Activated CD4-positive, alpha-beta T cell treated with anti-CD3 and anti-CD28 coated beads, Interleukin-2, Interleukin-6, amounts not matched to agents 100 ng/mL and 50 ng/mL, durations not matched to agents 16 hours and 8 hours (primary cell): ENCODE measurements at places on chromosomes 3 and 15.

DNA sequence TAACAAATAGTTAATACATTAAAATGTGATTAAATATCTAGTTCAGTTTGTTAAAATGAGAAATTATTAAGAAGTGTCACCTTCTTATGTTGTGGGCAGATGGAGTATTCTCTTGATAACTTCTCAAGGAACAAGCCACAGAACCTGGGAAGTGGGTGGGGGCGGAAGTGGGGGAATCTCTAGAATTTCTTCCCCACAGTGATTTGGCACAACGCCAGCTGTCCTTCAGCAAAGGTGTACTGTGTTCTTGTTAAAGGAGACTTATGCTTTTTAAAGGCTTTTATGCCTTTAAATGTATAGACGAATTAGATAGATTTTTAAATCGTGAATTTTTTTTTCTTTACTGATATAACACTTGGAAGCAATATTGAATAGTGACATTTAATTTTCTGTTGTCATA lies 42.4 kb downstream of the SEC22A start:
- no peak for DNase-seq

DNA sequence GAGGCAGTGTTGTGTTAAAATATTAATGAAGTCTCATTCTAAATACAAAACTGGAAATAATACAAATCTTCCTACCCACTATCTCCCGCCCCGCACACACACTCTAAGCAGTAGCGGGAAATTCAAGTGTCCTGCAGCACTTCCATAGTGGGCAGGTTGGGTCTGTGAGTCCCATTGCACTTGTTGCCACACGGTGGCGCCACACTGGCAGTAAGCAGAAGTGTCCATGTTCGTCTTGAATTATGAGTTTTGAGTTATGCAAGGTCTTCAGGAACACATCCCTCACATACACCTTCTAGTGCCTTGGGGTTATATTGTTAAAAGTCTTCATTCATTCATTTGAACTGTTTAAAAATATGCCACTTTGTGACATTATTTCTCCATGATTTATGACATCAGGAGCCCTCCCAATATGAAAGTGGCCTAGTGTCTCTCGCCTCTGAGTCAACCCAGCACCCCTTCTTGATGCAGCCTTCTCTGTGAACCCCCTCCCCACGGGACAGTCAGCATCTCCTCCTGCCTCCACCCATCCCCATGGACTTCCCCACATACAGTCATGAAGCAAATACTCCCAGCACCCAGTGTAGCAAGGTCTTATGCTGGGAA lies 17.6 kb upstream of the CCDC174 start:
- DNase-seq: peak; percentile 63

DNA sequence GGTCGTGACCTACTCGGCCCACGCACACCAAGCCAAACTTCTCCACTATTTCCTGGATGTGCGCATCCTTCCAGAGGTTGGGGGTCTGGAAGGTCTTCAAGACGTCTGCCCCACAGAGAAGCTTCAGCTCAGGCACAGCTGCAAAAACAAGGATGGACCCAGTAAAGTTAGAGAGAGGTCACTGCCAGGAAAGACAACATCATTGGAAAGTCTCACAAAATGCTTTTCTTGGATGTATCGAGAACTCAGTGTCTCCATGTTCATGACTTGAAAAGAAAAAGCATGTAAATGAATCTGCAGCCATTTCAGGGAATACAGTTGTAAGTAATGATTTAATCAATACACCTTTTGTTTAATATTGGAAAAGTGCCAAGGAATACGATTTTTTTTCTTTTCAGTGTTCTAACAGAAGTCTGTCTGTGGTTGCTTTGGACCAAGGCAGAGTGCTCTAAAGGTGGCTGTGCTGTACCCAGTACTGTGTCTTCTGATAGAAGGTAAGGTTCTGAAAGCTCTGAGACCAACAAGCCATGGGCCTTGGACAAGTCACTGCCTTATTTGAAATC lies 21.8 kb upstream of the RBP1 start:
- DNase-seq: no peak

DNA sequence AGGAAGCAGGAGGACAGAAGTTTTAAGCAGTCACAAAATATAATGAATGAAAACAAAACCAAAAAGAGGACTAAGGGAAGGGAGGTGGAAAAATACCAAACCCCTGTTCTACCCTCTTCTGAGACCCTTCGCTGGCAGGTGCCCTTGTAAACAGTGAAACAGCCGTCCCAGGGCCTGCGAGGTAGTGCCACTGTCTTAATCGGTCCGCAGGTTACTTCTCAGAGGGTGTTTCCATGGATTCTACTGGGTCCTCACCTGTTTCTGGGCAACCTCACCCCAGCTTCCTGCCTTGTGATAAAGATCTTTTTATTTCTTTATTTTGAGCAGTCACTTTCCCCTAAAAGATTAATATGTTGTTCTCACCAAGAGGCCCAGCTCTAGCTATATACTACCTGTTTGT lies 65.3 kb downstream of the SLC30A4 start:
- peak; percentile 2 for DNase-seq

DNA sequence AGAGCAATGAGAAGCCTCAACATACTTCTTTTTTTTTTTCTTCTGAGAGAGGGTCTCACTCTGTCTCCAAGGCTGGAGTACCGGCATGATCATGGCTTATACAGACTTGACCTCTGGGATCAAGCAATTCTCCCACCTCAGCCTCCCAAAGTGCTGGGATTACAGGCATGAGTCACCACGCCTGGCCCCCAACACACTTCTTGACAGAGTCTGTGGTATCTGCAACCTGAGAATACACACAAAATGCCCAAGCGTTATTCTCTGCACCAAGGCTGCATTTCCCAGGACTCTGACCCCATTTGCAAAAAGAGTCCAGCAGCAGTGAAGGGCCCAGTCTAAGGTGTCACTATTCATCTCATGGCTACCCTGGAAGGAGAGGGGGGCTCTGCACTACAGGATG lies 42.7 kb upstream of the BLM start:
- DNase-seq: no peak

GRCh38 chr15:31997711-31998110 lies 32.6 kb upstream of the CHRNA7 start:
- DNase-seq: no peak

DNA sequence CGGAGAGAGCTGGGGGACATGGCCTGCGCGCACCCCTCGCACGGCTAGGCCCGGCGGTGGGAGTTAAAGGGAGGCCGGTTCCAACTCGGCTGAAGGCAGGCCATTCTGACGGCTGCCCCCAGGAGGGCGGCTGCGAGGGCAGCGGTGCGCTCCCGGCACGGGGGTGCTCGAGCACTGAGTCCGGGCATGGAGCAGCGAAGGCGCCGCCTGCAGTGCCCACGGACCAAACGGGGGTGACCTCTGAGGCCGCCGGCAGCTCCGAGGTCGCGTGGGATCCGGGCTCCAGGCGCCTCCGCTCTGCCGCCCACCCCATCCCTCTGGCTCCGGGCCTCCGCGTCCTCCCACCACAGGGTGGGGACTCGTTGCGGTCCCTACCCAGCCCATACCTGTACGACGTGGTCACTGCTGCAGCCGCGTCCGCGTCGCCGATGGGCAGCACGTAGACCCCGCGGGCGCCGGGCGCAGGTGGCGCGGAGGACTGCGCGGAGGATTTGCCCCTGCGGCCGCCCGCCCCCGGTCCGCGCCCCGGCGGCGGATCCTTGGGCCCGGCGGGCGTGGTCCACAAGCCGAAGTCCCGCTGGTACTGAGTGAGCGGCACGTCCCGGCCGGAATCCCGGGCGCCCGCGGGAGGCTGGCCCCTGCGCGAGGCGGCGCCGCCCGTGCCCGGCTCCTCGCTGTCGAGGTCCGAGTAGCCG lies 469 bp downstream of the MAP6D1 start:
- peak; percentile 28 for DNase-seq

DNA sequence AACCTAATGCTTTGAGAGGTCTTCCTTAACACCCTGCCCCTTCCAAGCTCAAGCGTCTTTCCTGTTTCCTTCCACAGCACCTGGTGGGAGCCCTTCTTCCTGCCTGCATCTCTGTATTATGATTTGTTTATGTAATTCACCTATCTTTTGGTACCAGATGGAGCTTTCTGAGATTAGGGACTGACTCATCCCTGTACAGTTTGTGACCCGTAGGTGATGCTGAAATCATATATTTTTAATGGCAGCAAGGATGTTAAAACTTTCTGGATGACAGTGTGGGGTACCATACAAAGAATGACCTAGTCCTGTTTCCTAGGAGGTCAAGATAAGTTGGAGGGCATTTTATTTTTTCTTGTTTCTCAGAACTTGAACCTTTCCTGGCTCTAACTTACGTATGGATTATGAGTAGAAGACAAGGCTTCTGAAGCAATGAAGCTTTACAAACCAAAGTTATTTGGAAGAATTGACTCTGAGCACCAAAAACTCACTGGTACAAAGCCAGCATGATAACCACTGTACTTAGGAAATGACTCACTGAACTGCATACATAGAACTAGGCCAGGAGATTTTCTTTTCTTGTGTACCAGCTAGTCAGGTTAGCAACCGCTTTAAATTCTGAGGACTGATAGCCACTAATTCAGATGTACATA lies 46.6 kb downstream of the HHLA2 start:
- peak; percentile 82 for DNase-seq

DNA sequence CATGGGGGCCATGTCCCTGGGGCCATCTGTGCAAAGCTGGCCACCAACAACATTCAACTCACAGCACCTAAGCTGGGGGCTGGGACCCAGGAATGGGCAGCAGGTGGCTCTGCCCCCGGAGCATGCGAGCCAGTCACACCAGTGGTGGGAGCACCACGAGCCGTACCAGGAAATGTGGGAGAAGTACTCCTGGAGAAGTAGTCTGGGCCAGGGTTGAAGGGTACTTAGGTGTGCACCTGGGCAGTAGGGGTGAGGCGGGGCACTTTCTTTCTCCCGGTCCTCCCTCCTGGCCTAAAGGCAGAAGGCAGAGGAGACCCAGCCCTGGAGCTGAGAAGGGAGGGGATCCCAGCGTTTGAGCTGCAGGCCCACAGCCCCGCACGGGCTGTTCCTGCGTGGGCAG lies 94.2 kb downstream of the PLXNA1 start:
- no peak for DNase-seq

DNA sequence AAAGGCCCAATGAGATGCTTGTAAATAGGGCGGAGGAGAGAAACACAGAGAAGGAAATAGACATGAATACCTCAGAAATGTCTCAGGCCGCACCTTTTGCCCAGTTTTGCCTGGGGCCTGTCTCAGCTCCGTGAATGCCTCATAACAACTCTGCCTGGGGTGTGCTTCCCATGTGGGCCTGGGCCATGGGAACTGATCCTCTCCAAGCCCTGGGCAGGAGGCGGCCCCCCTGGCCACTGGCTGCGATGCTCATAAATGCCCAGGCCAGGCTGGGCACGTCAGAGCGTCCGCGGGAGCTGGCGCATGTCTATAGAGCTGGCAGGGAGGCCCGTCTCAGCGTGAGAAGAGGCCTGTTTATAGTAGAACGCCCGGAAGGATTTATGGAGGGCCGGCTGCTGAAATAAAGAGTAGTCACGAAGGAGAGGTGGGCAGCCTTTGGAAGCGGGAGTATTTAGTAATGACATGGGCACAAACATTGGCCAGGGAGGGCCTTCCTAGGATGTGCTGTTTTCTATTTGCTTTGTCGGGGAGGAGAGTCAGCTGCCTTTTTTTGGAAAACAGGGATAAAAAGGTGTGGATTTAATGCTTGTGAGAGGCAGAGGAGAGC lies 85.9 kb upstream of the IGF1R start:
- no peak for DNase-seq

DNA sequence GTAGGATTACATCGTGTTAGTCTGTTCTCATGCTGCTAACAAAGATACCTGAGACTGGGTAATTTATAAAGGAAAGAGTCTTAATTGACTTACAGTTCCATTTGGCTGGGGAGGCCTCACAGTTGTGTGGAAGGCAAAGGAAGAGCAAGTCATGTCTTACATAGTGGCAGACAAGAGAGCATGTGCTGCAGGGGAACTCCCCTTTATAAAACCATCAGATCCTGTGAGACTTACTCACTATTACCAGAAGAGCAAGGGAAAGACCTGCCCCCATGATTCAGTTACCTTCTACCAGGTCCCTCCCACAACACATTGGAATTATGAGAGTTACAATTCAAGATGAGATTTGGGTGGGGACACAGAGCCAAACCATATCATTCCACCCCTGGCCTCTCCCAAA lies 3.4 kb downstream of the SLC25A26 start:
- peak; percentile 28 for DNase-seq

- DNase-seq: peak; percentile 6
These were observed 23.0 kb upstream of the ANP32A start for GRCh38 chr15:68843425-68844311.

GRCh38 chr3:154229217-154229590 lies 95.1 kb downstream of the DHX36 start:
- no peak for DNase-seq

GRCh38 chr3:66361356-66361755 lies 139.5 kb downstream of the LRIG1 start:
- DNase-seq: no peak

DNA sequence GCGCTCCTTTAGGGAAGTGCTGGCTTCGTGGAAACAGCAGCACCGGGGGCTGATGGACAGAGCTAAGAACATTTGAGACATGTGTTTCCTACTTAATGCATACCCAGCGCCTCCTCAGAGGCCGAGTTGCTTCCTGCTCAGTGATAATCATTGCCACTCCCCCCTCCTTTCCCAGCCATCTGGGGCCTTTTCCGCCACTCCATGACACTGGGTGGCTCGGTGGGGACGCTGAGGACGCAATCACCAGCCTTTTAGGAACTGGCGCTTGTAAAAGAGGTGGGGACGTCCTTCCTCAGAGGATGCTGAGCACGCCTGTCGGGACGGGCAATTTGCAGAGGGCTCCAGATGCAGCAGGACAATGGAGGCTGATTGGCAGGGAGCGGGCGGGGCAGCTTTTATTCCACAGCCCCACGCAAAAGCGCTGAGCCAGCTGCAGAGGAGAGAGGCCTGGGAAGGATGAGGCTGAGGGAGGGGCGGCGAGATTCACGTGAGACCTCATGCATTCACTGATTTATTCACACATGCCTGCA lies 22.2 kb upstream of the IQSEC1 start:
- DNase-seq: no peak

DNA sequence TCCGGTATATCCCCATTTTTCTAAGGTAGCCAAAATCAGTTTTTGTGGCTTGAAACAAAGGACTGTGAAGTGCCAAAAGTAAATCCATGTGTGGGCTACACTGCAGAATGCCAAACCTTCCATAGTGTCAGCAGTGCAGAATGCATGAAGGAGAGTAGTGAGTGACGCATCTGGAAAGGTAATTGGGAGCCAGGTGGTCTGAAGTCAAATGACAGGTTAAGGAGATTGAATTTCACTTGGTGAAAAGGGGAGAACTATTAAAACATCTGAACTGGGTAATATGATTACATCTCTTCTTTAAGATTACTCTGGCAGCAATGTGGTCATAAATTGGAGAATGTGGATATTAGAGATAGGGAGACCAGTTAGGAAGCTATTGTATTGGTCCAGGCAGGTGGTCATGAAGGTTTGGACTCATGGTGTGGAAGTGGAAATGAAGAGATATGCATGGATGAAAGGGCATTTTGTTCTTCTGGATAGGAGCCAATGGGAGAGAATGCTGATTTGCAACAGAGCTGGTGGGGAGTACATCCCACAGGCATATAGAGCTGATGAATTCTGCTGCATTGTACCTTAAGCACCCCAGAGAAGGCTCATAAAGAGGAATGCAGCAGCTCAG lies 118.2 kb downstream of the ECT2 start:
- no peak for DNase-seq
